Activated CD4-positive, alpha-beta memory T cell treated with anti-CD3 and anti-CD28 coated beads, Interleukin-2, amount 10 ng/mL, durations not matched to agents 7 days and 5 days (primary cell): ENCODE measurements at places on chromosomes 2 and 18. TPM values are rescaled to one million over a fixed set of nuclear protein-coding genes. Genes with fewer than 3 reads are reported as not detected.

The PRADC1 gene
- total RNA-seq: 10.7 TPM

The SH2D6 gene
- total RNA-seq: 1.5 TPM

The B3GNT7 gene
- 0.15 TPM for total RNA-seq

The UGT1A3 gene
- total RNA-seq: not detected

The ZNF532 gene
- total RNA-seq: 3.4 TPM

The CD28 gene
- 205 TPM for total RNA-seq

The MC2R gene
- total RNA-seq: not detected

The SH3RF3 gene
- total RNA-seq: 0.45 TPM

The AKAIN1 gene
- total RNA-seq: not detected

The RAX gene
- total RNA-seq: not detected

The SALL3 gene
- not detected for total RNA-seq
